ENCODE measurements at places on chromosomes 12 and 14.

DNA sequence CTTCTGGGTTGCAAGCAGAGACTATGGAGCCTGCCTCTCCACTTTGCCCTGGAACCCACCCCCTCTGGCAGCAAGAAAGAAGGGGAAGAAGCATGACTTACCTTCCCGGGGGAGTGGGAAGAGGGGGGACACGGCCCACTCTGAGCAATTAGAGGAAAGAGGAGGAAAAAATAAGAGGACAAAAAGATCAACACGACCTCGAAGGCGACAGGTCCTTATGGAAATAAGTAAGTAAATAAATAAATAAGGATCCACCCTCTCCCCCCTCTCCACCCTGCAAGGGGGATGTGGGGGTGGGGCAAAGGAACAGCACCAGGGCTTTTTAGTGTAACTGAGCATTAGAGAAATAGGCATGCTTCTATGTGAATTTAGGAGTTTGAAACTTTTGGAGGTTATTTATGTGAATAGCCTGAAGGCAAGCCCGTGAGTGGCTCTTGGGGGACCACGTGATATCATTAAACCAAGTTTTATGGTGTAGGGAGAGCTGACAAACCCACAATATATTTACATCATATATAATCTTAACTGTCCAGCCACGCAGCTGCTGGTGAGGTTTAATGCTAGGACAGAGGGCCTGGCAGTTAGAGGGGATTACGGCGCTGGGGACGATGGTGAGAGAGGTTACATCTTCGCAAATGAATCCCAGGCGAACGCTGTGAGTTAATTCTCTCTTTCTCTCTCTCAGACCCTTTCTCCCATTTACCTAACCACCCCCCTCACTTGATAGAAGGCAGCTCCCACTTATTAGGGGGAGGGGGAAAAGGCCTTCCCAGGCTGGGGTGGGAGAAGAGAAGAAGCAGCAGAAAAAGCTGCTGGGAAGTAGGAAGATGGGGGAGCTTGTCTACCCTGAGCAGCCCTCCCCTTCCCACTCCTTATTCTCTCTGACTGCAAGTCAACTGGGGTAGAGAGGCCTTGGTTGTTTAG lies 4.8 kb downstream of the HOXC5 start:
- no peak for DNase-seq

DNA sequence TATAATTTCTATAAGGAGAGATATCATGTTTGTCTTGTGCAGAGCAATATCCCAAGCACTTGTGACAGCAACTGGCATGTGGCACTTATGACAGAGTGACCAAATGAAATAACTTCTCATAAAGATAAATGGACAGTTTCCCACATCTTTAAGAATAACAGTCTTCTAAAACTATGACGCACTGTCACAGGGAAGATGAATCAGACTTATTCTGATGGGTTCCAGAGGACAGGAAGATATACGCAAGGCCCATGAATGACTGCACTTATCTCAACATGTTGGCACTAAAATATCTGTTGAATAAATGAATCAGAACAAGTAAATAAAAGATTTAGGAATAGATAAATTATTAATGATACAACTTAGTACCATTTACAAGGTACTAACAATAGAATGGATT lies 465.8 kb upstream of the SYT1 start:
- no peak for DNase-seq

DNA sequence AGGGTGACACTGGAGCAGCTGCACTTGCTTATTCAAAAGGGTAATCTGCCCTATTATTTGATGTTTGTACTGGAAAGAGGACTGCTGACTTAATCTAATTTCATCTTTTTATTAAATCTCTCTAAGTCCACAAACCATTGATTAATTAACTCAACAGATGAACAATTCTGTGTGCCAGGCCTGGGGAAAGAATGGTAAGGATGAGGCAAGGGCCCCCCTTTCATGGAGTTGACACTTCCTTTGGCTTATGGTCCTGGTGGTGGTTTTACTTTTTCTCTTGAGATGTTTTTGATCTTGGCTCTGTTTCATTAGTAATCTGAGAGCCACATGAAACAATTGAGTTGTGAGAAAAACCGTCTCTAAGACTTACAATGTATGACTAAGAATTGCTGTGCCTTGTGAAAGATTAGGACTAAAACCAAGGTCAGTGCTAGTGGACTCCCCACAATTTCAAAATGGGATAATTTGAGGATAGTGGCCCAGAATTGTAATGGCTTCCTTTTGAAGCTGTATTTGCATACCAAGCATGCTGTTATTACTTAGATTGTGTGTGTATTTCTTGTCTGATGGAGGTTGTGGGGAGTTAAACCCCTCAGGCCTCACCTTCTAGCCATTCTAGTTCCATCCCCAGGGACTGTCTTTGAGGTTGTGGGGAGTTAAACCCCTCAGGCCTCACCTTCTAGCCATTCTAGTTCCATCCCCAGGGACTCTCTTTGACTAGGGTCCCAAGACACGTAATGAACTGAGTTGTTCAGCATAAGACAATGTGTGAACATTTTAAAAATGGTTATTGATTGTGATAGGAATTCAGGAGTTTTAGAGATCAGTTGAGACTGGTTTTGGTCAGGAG lies 52.5 kb upstream of the EVL start:
- DNase-seq = no peak

DNA sequence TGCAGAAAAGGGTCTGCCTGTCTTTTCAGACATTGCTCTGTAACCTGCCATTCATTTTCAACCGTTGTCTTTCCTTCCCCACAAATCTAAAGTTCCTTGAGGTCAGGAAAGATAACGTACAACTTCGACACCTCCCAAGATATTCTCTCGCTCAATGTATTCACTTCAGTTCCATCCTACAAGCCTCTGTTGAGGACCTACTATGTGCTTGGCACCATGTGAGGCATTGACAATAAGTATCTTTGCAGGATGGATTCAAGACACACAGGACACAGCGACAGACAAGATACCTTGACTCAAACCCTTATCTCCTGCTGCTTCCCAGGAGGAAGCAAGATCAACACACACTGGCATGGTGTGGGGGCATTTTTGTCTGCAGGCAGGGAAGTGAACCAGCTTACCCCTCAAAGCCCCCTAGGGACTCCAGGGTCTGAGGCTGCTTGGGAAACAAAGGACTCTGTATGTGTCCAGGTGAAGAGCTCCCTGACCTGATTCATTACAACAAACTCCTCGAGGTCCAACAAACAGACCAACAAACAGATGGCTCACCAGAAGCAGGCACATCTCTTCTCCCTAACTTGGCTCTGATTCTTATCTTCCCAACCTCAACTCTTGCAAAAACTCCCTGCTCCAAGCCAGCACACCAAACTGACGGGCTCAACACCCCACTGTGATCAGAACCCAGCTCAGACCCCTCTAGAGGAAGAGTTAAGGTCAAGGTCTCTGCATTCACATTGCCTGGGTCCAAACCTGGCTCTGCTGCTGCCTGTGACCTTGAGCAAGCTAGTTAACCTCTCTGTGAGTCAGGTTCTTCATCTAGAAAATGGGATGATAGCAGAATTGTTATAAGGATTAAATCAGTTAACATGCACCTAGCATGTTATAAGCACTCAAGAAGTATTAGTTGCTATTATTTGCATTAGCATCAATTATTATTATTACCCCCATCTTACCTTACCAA lies 6.3 kb downstream of the NUAK1 start:
- no peak for DNase-seq

DNA sequence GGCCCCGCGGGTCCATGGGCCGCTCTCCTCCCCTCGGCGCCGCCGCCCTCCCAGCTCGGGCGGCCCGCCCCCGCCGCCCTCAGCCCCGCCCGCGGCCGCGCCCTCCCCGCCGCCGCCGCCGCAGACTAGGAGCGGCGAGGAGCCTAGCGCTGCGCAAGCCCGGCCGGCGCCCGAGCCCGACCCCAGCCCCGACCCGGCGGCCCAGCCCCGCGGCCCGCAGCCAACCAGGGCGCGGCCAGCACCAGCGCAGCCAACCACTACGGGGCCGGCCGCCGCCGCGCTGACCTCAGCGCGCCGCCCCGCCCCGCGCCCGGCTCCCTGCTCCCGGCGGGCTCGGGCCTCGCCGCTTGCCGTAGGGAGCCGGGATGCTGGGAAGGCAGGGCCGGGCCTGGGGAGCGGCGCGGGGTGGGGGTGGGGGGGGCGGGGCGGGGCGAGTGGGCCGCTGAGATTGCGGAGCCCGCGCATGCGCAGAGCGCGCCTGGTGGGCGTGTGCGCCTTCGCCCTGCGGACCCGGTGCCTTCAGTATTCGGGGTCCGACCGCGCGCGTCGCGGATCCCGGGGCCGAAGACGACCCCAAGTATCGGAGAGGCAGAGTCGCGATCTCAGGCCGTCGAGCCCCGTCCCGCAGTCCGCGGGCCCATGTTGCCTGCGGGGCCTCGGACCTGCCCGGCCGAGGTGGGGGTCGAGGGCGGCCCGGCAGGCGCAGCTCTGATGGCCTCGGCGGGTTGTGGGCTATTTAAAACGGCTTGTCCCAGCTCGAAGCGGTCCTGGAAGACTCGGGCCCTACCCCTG lies at the start of gene CDC42BPB:
CDC42BPB (minus strand) TSS at position 178 of the 792 bp plus-strand sequence. CDS start 376 bp downstream, outside the sequence.
- DNase-seq = peak; percentile 33

GRCh38 chr14:85508863-85509262 lies 21.1 kb upstream of the FLRT2 start:
- no peak for DNase-seq

DNA sequence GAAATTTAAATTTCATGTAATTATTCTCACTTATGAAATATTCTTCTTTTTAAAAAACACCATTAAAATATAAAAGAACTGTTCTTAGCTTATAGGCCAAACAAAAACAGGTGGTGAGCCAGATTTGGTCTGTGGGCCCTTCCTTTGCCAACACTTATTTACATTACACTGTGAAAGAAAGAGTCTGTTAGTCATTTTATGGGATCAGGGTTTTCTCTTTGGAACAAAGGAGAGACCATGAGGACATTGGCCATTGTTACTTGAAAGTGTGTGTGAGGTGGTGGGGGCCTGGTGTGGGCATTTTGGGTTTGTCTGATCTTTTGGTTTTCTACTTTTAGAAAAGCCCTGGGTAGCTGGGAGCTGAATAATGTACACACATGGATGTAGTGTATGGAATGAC lies 62.7 kb downstream of the TTC6 start:
- no peak for DNase-seq

GRCh38 chr14:78763746-78764145 lies 593.6 kb downstream of the NRXN3 start:
- no peak for DNase-seq
